NCI-H2227 treated with DMSO at 0.1 percent for 48 hours (cell line): ENCODE measurements at places on chromosomes 3 and 15.
A peak's percentile ranks its signal among the peaks of the same experiment; 100 is the strongest.

DNA sequence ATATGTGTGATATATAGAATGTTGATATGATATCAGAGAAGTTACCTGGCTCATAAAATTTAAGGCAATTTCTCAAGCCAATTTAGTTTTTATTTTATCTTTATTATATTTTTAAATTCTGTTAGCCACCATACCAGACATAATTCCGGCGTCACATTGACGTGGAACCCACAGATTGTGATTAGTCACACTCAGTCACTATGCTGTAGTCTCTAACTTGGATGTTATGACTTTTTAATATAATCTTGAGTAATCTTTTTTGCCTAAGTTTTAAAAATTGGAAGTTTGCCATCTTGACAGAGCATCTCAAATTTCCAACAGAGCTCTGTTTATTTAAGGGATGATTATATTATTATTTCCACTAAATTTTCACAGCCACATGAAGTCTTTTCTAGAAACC is 9.7 kb upstream of the DCLK3 start:
- DNase-seq = no peak

DNA sequence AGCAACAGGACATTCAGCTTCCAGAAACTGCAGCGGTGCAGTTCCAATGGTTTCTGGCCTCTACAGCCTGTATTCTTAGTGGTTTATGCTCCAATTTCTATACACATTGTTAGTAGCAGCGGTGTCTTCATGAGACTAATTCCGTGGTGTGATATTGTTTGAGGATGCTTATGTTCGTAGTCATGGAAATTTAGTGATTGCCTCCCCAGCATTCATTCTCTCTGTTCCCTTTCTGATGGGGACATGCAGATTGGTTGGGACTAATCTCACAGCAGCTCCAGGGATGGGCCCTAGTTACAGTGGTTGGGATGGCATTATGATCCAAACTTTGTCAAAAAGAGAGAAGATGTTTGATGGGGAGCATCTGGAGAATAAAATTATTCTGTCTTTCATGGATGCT is 208.6 kb downstream of the CD47 start:
- DNase-seq = no peak

DNA sequence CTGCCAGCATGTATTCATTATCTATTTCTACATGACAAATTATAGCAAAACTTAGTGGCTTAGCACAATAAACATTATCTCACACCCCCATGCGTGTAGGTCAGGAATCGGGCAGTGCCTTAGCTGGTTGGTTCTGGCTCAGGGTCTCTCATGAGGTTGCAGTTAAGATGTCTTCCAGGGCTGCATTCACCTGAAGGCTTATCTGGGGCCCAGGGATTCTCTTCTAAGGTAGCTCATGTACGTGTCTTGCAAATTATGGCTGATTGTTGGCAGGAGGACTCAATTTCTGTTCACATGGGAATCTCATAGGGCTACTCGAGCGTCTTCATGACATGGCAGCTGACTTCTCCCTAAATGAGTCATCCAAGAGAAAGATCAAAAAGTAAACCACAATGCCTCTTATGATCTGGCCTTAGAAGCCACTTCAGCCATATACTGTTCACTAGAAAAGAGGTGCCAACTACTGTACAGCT is 42.9 kb upstream of the TSC22D2 start:
- DNase-seq = no peak

- DNase-seq = no peak
Measured at GRCh38 chr15:92130906-92131305, 262.8 kb upstream of the ST8SIA2 start.

- DNase-seq = no peak
Measured at GRCh38 chr3:38800511-38800910, 15.5 kb downstream of the SCN10A start.

- DNase-seq = no peak
Measured at GRCh38 chr3:43014956-43015355, 35.8 kb downstream of the GASK1A start.

GRCh38 chr15:100672959-100673358 is 70.6 kb downstream of the ASB7 start:
- DNase-seq = no peak

DNA sequence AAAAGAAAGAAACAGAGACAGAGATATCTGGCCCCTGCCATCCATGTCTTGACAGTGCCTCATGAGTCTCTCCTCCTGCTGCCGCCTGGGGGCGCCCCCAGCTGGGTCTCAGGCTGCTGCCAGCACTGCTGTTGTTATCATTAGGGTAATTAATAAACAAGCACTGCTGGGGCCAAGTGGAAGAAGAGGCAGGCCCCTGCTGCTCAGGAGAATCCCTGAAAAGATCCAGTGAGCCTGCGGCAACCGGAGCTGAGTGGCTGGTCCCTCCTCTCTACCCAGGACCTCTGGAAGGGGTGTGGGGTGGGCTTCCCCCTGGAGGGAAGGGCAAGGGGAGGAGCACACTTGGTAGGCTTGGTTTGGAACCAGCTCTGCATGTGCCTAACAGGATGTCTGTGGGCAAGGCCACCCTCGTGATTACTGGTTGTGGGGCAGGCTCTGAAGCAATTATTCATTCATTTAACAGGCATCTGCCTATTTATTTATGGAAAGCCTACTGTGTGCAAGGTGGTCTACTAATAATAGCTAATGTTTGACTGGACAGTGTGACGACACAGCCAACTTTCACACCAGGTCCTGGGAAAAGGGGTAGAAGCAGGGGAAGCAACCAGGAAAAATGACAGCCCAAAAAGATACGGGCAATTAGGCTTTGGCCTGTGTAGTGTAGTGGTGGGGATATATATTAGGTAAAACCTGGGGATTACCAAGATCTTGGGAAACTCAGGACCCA is 1.2 kb upstream of the TYRO3 start:
- DNase-seq = peak; percentile 78

DNA sequence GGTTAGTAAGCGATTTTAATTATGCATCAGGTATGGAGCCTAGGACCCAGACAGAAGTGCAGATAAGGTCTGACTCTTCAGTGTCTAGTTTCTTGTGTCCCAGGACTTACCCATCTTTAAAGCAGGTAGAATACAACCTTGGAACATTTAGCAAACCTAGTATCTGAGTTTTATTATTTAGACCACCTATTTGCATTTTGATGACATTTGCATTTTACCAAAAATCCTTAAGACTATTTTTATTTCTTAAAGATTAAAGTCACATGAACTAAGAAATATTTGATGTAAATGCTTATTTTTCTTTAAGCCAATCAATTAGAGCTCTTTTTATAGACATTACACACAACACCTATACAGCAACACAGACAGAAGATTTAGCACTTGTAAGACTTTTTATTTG is 939.1 kb downstream of the OTOL1 start:
- DNase-seq = no peak

GRCh38 chr3:168983046-168983445 is 680.5 kb downstream of the MECOM start:
- no peak for DNase-seq

DNA sequence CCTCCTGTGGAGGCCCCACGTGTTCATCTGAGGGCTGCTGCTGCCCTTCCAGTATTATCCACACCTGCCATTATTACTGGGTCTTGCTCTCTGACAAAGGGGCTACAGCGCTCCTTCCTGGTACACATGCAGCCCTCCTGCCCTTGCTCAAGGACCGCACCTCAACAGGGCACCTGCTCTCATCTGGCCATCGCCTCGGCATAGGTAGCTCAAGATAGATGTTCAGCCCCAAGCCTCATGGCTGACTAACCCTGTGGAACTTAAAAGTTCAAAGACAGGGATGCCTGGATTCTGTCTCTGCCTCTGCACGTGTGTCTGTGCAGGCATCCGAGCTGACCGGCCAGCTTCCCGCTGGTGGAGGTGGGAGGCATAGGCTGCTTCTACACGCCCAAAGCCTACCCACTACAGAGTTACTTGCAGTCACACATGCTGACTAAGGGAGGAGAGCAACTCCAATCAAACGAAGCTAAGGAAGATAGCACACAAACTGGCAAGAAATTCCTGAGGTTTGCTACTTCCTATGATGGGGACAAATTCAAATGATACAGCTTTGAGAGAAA is 152.5 kb upstream of the ATP10A start:
- DNase-seq = no peak

- no peak for DNase-seq
Measured at GRCh38 chr3:157127831-157128767, 31.8 kb downstream of the CCNL1 start.

DNA sequence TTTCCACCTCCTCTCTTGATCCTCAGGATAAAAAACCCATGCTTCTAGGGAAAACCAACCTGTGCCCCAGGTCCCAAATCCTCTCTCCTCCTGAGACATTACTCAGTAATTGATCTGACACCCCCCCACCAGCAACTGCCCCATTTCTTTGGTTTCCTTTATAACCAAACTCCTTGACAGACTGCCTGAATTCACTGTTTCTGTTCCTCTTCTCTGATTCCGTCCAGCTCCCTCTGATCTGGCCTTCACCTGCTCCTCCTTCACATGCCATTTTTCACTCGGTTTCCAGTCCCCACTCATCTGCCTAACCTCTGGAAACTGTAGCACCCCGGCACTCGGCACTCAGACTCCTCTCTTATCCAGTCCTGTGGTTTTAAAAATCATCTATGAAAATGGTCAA is 2.1 kb downstream of the CCDC51 start:
- DNase-seq = no peak

DNA sequence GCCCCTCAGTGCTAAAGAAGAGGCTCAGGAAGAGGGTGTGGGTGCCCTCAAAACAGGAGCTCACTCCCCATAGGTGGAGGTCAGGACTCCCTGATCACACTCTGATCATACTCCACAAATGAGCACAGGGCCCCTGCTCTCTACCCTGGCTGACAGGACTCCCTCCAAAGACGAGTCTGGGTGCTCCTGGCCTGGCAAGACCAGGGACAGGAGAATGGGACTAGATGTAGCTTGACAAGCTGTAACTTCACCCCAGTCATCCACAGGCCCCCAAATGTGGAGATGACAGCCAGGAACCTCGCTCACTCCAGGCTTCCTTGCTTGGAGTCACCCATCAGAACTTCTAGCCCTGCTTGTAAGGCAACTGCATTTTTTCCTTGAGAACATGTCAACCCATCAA is 11.1 kb downstream of the SCN5A start:
- DNase-seq = no peak

DNA sequence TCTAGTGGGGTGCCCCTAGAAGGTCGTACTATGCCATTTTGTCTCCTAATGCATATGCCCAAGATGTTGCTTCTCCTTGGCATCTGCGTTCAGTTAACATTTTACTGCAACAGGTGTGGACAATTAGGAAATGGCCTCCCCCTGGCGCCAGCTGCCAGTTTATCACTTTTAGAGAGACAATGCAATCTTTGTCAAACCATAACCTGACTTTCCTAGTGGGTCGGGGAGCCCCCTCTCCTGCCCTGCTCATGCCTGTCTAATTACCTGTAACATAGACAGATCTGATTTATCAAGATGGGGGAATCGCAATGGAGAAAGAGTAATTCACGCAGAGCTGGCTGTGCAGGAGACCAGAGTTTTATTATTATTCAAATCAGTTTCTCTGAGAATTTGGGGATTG is 353.7 kb upstream of the SGO1 start:
- no peak for DNase-seq

DNA sequence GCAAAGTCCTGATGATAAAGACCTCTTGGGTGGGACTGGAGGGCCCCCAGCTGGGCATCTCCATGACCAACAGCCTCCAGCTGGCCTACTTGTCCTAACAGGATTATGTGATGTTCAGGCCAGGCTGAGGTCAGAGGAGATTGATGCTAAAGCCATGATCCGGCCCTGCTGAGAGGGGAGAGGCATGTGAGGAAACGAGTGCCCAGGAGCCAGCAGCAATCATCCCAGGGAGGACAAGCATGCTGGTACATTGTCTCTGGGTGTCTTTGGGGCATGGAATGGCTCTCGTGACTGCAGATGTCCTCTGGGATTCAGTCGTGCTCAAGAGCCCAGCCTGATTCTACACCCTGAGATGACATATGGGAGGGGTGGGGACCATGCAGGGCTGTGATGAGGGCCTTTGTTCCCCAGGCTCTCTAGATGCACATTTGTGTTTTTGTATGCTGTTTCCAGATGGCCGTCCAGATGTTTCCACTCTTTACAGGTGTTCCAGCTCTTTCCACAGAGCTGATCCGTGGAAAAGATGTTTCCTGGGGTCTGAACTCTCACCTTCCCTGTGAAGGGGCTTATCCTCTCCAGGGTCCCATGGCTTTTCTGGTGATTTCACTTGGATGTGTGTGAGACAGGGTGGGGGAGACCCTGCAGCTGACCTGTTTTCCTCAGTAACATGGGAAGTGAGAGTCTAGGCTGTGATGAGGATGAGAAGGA is 20.2 kb downstream of the SLC24A1 start:
- DNase-seq = no peak

DNA sequence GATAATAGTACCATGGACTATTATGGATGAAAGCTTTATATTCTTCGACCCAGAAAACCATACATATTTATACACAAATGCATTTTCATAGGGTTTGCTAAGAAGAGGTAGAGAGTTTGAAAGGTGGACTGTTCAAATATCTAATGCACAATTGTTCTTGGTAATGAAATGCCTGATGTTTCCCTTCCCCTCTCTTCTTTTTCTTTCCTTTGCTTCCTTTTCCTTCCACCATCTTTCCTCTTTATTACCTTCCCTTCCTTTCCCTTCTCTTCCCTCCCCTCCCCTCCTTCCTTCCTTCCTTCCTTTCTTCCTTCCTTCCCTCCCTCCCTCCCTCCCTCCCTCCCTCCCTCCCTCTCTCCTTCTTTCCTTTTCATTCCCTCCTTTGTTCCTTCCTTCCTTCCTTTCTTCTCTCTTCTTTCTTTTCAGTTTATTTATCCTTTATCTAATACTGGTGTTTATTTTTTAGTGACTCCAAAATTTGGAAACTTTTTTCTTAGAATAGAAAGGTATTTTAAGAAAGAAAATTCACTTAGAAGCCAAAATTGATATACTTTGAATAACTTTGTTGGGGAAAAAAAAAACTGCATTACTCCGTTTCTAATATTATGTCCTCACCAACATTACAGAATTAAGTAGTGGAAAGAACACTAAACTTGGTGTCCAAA is 22.7 kb upstream of the PYDC2 start:
- DNase-seq = no peak

DNA sequence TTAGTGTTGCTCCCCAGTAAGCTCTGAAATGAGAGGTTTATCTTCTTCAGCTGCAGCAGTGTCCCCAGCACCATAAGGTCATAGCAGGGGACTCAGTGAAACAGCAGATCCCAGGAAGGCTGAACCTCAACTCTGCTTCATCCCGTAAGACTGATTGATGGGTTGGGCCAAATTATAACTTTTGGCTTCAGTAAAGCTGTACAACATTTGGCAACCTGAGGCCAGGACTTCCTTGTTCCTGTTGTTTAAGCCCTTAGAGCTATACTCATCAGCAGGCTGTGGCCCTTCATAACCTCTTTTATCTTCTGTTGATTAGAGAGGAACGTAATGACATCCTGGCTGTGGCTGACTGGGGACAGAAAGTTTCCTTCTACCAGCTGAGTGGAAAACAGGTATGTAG is 29.0 kb downstream of the IFT122 start:
- DNase-seq = no peak

- no peak for DNase-seq
Measured at GRCh38 chr3:25380222-25380739, 47.8 kb upstream of the RARB start.

GRCh38 chr15:34942363-34942762 is 27.2 kb downstream of the AQR start:
- no peak for DNase-seq
